HT1080 (cell line): ENCODE measurements at places on chromosomes 11 and 22.

DNA sequence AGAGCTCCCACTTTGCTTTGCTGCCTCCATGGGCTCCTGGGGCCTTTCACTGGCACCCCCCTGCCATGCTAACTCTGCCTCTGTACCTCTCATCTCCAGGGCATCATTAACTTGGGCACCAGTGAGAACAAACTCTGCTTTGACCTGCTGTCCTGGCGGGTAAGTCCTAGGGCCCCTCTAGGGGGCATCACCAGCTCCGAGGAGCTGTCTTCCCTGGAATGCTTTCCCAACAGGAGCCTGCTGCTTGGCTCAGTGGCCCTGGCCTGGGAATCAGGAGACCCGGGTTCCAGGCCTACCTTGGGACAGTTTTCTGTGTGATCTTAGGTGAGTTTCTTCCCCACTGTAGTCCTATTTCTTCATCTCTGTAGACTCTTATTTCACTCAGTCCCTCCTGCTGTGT, 5.1 kb downstream of the ACCS start:
- DNase-seq = no peak

DNA sequence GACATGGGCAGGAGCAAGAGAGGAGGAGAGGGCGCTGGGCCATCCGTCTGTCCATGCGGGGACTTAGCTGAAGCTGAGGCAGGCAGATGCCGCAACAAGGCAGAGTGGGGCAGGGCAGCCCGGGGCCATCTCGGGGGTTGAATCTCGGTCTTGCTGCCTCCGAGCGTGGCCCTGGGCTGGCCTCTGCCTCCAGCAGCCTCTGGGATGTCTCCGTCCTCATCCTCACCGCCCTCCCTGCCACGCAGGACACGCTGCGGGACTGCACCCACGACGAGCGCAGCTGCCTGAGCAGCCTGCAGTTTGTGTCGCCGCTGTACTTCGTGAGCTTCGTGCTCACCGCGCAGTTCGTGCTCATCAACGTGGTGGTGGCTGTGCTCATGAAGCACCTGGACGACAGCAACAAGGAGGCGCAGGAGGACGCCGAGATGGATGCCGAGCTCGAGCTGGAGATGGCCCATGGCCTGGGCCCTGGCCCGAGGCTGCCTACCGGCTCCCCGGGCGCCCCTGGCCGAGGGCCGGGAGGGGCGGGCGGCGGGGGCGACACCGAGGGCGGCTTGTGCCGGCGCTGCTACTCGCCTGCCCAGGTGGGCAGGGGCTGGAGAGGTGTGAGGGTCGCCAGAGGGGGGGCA, 108.4 kb downstream of the CACNA1I start:
- DNase-seq = no peak

GRCh38 chr22:45007391-45008185, 2.2 kb downstream of the PHF21B start:
- no peak for DNase-seq

DNA sequence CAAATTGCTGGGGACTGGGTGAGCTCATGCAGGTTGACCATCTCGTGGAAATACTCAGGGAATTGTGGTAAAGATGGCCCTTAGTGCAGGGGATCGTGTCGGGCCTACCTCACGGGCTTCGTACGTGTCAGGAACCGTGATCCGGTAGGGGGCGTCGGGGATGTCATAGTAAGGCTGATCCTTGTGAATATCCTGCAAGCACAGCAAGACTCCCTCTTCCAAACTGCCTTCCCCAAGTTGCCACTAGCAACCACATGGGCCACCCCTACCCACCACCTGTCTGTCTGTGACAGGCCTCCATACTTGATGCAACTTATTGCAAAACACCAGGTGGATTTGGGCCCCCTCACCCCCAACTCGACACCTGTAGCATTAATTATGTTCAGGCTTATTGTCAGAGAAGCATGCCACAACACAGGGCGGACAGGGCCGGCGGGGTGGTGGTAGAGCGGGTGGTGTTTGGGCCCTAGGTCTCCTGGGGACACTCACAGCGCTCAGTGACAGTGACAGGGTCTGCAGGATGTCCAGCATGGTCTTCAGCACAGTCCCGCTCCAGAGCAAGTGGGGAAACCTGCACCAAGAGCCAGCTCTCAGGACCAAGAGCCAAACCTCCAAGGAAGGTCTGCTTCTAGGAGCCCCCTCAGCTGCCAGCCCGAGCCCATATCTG, 22.6 kb upstream of the SERPIND1 start:
- no peak for DNase-seq

DNA sequence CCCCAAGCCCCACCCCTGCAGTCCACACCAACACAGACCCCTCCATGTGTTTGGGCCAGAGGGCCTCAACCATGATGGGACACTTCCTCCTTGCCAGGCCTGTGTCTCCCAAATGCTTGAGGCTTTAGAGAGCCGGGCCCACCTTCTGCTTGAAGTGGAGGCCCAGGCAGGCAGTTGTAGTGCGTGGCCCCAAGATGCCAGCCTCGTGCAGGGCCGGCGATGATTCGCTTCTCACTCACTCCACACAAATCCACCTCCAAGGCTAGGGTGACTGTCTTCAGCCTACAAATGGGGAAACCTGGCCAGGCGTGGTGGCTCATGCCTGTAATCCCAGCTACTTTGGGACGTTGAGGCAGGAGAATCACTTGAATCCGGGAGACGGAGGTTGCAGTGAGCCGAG, 5.7 kb downstream of the PRR5 start:
- peak; percentile 36 for DNase-seq

DNA sequence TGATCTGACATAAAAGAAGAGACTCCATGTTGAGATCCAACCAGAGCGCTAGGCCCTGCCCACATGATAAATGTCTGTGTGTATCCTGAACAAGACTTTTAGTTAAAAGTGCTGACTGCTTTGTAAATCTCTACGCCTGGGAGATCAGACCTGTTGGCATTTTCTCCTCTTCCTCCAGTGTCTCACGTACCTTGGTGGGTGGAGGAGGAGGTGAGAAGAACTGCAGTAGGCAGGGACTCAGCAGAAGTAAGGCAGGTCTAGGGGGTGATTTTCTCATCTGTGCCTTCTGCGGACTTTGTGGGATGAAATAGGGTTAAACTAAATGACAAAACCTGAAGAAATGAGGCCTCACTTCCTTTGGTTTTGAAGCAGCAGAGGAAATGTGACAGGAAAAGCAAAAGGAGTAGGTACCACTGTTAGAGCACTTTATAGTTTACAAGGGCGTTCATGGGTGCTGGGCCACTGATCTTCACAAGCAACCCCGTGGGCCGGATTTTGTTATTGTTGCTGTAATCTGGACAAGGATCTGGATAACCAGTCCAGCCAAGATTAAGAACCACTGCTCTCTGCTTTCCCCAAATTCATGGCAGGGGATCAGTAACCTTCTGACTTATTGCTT, 36.7 kb upstream of the PLET1 start:
- DNase-seq = no peak

- peak; percentile 24 for DNase-seq
Observed at GRCh38 chr22:36986242-36986821, 32.9 kb downstream of the TST start.

DNA sequence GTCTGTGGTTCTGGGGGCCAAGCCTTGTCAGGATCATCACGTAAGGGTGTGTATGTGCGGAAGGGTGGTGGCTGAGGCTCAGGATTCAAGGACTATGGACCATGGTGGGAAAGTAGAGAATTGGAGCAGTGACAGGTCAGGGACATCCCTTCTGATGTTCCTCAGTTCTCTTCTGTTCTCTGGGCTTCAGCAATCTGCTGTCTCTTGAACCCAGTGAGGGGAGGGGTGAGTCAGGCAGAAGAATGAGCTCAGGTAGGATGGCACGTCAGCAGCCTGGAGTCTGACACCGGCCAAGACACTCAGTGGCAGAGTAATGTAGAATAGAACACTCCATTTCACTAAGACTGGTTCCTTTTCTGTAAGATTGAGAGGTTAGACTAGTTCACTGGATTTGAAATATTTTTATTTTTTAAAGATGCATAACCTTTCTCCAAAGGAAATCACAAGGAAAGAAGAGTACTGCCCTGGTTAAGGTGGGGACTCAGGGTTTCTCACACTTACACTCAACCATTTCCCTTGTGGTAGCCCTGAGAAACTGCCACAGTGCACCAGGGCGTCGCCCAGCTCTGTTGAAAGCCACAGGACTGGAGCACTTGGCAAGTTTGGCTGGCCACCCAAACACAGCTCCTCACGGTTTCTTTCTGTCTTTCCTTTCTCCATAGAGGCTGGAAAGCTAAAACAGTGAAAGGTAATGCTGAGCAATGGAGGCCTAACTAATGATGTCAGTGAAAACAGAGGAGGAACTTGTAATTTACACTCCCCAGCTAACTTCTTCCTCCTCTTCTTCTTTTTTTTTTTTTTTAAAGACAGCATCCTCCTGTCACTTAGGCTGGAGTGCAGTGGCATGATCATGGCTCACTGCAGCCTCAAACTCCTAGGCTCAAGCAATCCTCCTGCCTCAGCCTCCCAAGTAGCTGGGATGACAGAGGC, 23.1 kb upstream of the MICAL2 start:
- DNase-seq = peak; percentile 81

GRCh38 chr11:955154-956063, 29.7 kb downstream of the AP2A2 start:
- no peak for DNase-seq
